ENCODE measurements at places on chromosomes 13 and 19.
A peak's percentile ranks its signal among the peaks of the same experiment; 100 is the strongest.

GRCh38 chr19:10826231-10826630 is 9.8 kb downstream of the TMED1 start:
- DNase-seq = no peak

DNA sequence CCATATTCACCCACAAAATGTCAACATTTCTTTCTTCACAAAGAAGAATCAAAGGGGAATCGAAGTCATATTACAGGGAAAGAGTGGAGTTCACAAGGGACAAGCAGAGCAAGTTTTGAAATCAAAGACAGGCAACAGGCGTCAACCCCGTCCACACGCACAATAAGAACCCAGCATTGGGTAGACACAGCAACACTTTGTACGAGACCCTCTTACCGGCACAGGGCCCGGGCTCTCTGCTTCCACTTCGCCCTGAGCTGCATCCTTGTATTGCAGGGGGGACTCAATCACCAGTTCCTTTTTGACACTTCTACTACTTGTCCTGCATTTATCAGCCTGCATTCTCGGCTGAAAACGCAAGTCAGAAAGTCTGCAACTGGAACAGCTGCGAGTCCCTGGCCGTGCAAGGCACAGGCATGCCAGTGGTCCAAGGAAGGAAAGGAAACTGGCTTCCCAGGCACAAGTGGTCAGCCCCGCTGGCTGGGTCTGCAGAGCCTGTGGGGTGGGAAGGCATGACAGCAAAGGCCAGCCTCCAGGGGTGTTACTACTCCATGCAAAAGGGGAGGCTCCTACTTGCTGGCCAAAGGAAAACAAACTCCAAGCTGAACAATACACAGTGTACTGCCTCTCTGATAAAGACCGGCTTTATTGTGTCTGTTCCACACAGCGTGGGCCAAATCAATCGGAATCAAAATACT is at the start of gene DOCK9:
TSS of gene DOCK9 (minus strand) at position 497 of the 698 bp plus-strand sequence. CDS start at position 342, 155 bp downstream.
- no peak for DNase-seq

GRCh38 chr19:53961523-53962356 is 997 bp upstream of the CACNG8 start:
- no peak for DNase-seq

DNA sequence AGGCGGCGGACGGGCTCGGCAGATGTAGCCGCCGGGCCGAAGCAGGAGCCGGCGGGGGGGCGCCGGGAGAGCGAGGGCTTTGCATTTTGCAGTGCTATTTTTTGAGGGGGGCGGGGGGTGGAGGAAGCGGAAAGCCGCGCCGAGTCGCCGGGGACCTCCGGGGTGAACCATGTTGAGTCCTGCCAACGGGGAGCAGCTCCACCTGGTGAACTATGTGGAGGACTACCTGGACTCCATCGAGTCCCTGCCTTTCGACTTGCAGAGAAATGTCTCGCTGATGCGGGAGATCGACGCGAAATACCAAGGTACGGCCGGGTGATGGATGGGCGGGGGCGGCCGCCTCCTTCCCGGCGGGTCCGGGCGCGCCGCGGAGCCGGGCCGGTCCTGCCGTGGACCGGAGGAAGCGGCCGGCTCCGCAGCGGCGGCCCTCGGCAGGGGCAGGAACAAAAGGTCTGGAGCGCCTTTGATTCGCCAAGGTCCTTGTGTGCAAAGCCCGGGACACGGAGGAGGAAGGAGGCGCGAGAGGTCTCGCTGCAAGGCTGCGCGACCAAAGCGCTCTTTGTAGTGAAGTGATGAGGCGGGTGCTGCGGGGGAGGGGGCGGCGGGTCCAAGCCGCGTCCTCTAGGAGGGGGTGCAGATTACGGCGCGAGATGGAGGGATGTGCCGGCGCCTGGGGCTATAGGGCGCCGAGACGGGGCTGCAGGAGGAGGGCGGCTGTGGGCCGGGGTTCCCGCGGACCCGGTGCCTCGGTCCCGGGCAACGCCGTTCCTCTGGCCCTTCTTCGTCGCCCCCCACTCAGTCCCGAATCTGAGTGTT is 689 bp downstream of the ING1 start:
- DNase-seq = no peak

DNA sequence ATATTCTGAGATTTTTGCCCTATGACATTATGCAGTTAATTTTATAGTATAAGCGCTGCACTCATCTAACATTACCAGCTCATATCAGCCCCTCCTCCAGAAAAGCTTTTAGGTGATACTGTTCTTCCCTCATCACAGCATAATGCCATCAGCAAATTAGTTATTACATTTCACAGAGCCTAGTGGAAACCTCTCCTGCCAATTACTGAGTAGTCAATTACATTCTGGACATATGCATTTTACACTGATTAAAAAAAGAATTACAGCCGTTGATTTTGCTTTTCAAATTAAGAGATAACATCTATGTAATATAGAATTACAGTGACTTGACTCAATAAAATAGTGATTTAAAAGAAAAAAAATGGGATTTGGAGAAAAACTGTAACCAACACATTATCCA is 542.1 kb downstream of the UQCRFS1 start:
- DNase-seq = no peak

DNA sequence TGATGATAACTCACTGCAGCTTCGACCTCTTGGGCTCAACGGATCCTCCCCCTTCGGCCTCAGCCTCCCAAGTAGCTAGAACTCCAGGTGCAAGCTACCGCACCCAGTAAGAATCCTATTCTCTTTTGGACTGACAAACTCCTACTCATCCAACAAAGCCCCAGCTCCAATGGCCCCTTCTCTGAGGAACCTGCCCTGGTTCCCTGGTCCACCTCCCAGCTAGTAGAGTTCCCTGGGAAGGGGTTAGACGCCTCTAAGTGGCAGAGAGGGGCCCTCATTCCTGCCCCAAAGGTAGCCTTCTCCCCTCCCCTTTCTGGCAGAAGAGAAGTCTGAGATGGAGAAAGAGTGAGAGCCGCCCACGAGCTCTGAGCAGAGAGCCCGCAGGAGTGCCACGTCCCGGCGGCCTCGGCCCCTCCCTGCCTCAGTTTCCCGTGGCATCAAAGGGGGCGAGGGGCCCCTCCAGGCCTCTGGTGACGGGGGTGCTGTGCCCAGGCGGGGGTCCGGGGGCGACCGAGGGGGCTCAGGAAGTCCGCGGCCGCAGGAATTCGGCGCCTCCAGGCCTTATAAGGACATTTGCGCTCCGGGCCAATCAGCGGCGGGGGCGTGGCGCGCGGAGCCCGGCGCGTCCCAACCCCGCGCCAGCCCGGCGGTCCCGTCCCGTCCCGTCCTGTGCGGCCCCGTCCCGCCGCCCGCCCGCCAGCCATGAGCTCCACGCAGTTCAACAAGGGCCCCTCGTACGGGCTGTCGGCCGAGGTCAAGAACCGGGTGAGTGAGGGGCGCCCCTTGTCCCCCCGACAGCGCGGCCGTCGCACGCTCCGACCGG is at the start of gene CNN2:
TSS of gene CNN2 (plus strand) at position 649 of the 823 bp plus-strand sequence. CDS start at position 703, 54 bp downstream.
- DNase-seq = peak; percentile 49

DNA sequence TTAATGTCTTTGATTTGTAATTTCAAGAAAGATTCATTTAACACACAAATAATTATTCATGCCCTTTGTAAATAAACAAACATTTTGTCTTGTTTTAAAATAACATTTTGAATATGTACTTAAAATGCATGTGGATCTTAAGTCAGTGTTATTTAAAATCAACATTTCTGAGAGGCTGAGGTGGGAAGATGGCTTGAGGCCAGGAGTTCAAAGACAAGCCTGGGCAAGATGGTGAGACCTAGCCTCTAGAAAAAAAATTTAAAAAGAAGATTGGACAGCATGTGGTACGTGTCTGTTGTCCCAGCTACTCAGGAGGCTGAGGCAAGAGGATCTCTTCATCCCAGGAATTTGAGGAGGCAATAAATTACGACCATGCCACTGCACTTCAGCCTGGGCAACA is 1268.2 kb downstream of the SLITRK1 start:
- DNase-seq = no peak

GRCh38 chr13:29530901-29531300 is 64.6 kb downstream of the SLC7A1 start:
- DNase-seq = no peak

GRCh38 chr13:41496420-41497234 is 39.3 kb downstream of the RGCC start:
- no peak for DNase-seq

GRCh38 chr13:99225078-99225477 is 24.4 kb downstream of the UBAC2 start:
- no peak for DNase-seq

DNA sequence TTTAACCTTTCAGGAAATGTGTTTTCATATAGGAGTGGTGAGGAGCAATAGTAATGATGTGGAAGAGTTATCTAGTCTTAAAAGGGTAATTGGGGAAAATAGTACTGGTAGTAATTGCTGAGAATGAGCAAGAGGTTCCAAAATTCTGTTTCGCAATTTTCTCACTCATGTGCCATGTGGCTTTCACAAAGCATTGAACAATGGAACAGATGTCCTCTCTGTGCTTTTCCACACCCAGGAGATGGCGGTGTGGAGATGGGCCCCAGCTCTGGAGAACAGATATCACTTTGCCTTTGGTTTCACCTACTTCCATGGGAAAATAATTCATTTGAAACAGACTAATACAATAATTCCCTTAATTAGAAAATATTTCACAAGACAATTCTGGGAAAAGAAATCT is 170.0 kb upstream of the SLC10A2 start:
- DNase-seq = no peak

DNA sequence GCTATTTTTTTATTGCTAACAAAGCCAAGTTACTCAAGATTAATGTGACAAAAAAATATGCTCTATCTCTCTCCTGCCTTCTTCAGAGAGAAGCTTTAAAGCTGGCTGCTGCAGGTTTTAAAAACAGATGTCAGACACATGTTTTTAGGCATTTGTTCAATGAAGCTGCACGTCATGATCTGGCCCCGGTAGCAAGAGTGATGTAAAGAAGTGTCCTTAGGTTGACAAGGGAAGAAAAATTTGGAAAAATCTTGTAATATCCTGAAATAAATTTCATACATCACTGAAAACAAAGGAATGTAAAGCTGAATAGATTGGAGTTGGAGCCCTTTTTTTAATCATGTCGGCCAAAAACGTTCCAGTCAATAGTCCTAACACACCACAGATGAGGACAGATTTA is 531.4 kb upstream of the NBEA start:
- DNase-seq = no peak

DNA sequence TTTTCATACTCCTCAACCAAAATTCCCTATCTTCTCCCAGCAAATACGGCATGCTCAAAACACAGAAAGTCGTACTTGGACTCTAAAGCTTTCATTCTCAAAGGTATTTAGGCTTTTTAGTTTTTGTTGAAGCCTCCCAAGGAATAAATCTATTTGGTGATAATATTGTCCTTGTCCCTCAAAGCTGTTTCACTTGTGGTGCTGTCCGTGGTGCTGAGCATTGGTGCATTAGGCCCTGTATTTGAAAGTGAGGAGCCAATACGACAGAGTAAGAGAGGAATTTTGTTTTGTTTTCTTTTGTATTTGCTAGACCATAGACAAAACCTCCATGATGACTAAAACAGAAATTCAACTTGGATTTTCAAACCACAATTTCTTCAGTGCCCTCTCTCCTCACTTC is 3.2 kb upstream of the LGALS13 start:
- DNase-seq = no peak

Measured in stimulated activated CD8-positive, alpha-beta memory T cell treated with anti-CD3 and anti-CD28 coated beads, Interleukin-7, amount 100 ng/mL, for 1 hour (primary cell).